Regular cardiac myocyte (primary cell): ENCODE measurements at places on chromosomes 16 and 17. TPM values are rescaled to one million over a fixed set of nuclear protein-coding genes. Genes with fewer than 3 reads are reported as not detected.

The RAB11FIP4 gene
- total RNA-seq = 0.19 and 0.28 TPM in 2 replicates

The PTX4 gene
- 0.19 TPM in 1 of 2 replicates, not detected in the other for total RNA-seq

The SLFN14 gene
- total RNA-seq = not detected in 2 replicates

The CBX2 gene
- 0.28 and 1.3 TPM in 2 replicates for total RNA-seq

The NMRAL1 gene
- total RNA-seq = 74.1 and 76.7 TPM in 2 replicates

The DOC2B gene
- total RNA-seq = 0.19 and 0.56 TPM in 2 replicates

The KDM6B gene
- 4.2 and 68.6 TPM in 2 replicates for total RNA-seq
